ENCODE measurements at places on chromosomes 5 and 9.

GRCh38 chr9:105121861-105122430, 122.5 kb upstream of the SLC44A1 start:
- no peak for DNase-seq

- DNase-seq, result no peak
These were observed 21.0 kb upstream of the PPP2CA start for GRCh38 chr5:134246771-134247427.

DNA sequence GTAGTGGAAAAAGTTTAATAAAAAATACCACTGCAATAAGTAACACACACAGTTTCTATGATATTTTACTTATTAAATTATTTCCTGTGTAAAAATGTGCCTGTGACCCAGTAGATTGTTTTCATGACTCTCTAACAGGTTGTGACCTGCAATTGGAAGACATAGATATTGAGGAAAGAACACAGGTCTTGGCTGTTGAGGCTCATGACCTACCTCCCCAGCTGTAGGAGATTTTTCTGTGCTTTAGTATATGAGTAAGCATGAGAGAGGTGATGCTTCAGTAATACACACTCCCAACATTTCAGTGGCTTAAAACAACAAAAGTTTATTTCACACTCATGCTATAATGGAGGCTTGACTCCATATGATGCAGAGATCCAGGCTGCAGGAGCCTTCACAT, 47.3 kb upstream of the TNC start:
- no peak for DNase-seq

GRCh38 chr9:111542497-111543254, 17.7 kb downstream of the ZNF483 start:
- DNase-seq, result no peak

GRCh38 chr9:71765693-71766092, 2.6 kb downstream of the CEMIP2 start:
- no peak for DNase-seq
